ENCODE measurements at places on chromosomes 7 and 10.
A peak's percentile ranks its signal among the peaks of the same experiment; 100 is the strongest.

- DNase-seq = no peak
These were observed 51.6 kb downstream of the RNLS start for GRCh38 chr10:88531392-88532052.

- DNase-seq = no peak
These were observed 8.2 kb upstream of the VCL start for GRCh38 chr10:73989594-73990150.

- no peak for DNase-seq
These were observed 320.3 kb downstream of the WDR37 start for GRCh38 chr10:1376384-1376945.

GRCh38 chr10:4515721-4516120 is 310.3 kb upstream of the AKR1E2 start:
- DNase-seq = no peak

- DNase-seq = no peak
These were observed 1.6 kb downstream of the FOXL3 start for GRCh38 chr7:291373-292092.

- no peak for DNase-seq
These were observed 320.5 kb downstream of the PTPRN2 start for GRCh38 chr7:158266817-158267741.

- DNase-seq = peak; percentile 85
These were observed 99.7 kb downstream of the TNS3 start for GRCh38 chr7:47482013-47482875.

- DNase-seq = peak; percentile 62
These were observed 5.8 kb upstream of the UPP1 start for GRCh38 chr7:48083114-48083830.

DNA sequence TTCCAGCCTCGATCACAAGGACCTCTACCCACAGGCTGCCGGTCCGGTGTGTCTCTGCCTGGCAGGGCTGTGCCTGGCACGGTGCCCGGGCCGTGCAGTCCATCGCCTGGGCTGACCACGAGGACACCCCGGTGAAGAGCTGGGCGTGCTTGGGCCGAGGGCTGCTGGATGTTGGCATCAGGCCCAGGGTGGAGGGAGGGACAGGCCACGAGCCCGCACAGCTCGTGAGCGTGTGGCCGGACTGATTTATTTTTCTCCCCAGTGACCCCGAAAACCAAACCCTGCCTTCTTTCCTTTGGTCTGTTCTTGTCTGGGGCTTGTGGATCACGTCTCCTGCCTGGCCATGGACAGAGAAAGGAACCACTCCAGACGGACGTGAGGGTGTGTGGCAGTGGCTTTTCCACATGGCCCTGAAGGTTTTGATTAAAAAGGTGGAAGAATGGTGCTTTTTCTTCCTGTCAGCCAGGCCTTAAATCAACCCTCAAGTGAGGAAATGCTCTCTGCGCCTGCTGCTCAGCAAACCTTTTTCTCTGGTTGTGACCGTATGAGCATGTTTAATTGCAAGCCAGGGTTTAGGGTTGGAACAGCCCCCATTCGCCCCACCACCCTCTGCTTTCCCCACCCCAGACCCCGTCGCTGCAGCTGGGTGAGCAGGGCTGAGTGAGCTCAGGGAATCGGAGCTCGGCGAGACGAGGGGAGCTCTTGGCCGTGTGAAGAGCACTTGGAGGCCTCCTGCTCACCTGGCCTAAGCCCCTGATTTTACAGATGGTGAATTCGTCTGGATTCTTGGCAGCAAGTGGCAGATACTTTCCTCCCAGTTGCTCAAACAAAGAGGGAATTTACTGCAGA is 130.1 kb downstream of the RGS10 start:
- DNase-seq = no peak

DNA sequence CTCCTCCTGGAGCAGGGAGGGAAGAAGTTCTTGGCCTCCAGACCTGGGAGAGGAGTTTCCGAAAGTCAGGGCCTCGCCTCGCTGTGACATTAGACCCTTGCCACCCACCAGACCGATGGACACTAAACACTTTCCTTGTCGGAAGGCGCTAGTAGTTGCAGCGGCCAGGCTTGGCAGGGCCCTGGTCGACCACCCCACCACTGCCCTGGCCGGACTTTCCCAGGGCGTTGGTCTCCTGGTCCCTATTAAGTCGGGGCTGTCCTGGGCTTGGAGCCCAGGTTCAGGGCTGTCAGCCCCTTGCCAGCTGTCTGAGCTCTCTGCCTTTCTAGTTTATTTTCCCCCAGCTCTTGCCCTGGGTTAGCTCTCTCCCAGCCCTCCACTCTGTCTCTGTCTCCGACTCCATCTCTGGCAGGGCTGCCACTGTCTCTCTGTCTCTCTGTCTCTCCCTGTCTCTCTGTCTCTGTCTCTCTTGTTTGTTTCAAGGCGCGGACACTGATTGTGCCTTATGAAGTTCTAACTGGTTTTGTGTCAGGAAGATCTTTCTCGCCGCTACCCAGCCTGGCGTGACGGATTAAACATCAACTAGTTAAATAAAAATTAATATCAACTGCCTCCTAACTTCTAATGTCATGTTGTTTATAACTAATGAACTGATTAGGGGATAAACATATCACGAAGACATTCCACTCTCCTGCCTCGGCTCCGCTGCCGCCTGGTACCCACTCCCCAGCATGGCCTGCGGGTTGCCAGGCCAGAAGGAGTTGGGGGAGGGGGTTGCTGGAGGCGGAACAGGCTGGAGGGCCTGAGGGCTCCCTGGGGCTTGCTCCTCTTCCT is 13.8 kb upstream of the PAX2 start:
- no peak for DNase-seq

- DNase-seq = no peak
These were observed 6.9 kb upstream of the GOLGA7B start for GRCh38 chr10:97842656-97843280.

GRCh38 chr7:17307969-17308648 is 9.7 kb downstream of the AHR start:
- DNase-seq = no peak

DNA sequence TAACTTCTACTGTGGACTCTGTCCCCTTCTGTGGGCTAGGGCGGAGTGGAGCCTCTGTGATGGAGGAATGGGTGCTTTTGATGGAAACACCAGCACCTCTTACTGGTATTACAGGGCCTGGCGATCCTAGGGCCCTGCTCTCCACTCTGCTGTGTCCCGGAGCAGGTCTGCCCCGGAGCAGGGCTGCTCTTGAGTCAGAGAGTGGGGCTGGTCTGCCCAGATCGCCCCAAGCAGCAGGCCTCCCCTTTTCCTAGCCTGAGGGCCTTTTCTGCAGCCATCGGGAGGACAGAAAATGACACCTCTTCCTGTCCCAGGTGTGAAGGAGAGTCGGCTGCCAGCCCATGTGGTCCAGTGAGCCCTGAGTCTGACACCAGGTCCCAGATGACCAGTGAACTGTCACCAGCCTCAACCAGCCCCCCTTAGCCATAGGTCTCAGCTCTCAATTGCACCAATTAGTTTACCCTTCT is 1.4 kb downstream of the ZNF282 start:
- DNase-seq = peak; percentile 28

All from bronchial epithelial cell (primary cell).